ENCODE measurements at places on chromosomes 16 and 17. TPM values are rescaled to one million over a fixed set of nuclear protein-coding genes. Genes with fewer than 3 reads are reported as not detected.

DNA sequence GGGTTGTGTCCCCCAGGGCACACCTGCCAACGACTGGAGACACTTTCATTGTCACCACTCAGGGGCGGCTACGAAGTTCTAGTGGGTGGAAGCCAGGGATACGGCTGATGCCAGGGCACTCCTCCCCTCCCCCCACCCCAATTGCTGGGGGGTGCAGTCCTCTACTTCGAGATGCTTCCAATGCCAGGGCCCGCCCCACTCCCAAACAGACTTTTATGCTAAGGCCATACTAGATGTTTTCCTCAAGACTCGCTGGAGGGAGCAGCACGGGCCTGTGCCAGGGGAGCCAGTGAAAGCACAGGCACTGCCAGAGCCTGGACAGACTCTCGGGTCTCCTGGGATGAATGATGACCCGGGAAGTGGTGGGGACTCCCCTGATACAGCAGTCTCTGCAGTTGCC, 178.0 kb downstream of the CPPED1 start:
- DNase-seq, result no peak

GRCh38 chr16:67179421-67180080, 4.2 kb downstream of the MATCAP1 start:
- peak; percentile 57 for DNase-seq

- peak; percentile 89 for DNase-seq
Measured at GRCh38 chr17:74960570-74961342, 11.8 kb downstream of the HID1 start.

GRCh38 chr17:38797828-38798227, 1.5 kb downstream of the PIP4K2B start:
- DNase-seq, result no peak

- no peak for DNase-seq
Measured at GRCh38 chr16:65010125-65010524, 111.7 kb downstream of the CDH11 start.

DNA sequence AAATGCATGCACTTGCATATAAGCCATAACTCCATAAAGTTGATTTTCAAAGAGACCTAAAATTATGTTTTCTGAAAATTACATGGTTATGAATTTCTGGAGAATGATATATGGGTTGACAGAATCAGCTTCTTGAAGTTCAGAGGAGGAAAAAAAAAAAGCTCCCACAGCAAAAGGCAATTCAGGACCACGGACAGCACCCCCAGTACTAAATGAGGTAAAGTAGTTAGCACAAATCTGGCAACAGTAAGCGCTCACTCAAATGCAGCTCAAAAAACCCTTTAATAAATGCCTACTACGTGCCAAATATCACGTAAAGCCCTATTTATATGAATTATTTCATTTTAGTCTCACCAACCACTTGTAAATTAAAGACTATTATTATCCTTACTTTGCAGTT, 135.2 kb downstream of the SHISA9 start:
- peak; percentile 30 for DNase-seq

DNA sequence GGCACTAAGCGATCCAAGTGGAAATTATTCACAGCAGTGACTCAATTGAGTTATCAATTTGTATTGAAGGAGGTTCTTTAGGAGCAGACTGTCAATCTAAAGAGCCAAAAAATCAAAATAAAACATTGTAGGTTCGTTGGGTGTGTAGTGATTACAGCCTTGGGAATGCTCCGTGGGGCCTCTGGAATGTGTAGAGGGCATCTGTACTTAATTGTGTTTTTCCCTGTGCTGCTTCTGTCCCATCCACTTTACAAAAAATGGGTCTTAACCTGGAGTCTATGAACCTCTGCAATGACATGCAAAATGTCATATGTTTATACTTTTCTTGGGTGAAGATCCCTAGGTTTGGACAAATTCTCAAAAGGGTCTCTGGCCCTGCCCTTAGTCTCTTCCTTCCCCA, 215.1 kb downstream of the CCDC182 start:
- no peak for DNase-seq

DNA sequence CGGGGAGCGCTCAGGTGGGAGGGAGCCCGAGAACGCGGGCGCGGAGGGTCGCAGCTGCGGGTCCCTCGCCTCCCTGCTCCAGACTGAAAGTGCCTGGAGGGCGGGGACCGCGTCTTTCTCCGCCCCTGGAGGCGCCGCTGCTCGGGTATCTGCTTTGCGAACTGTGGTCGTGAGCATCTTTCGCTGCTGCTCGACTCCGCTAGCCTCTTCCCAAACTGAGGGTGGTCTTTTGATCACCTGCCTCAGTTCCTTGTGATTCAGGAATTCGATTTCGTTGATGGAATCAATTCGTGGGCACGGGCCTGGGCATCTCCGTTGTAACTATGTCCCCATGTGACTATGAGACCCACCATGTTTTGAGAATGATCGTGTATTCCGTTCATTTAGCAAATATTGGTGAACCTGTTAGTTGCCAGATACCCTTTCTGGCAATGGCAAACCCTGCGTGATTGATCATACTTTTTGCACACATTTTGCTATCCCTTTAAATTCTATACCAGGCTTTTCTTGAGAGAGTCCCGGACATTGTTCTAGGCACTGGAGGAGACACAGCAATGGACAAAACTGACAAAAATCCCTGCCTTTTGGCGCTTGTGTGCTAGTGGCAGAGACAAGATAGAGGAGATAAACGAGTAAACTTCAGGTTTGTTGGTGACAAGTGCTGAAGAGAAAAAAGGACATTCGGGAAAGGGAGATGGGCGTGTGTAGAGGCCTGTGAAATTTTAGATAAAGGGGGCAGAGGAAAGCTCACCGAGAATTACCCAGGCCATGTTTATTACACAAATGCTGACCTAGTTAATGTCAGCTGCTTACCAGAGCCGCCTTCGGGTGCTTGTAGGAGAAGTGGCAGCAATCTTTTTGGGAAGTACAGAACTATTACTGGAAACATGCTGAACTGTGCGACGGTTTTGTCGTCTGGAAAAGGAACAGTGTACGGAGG, 948 bp downstream of the UTP18 start:
- peak; percentile 58 for DNase-seq

GRCh38 chr17:7411427-7411750, 3.7 kb downstream of the NLGN2 start:
- no peak for DNase-seq

GRCh38 chr17:5429191-5429887, 9.4 kb downstream of the RPAIN start:
- DNase-seq, result no peak

GRCh38 chr16:11797957-11798299, 870 bp upstream of the ZC3H7A start:
- peak; percentile 22 for DNase-seq

PMP22 gene
- polyA plus RNA-seq, result 40.7 TPM

EPX gene
- polyA plus RNA-seq, result not detected

CACNG5 gene
- polyA plus RNA-seq, result 0.09 TPM
